ENCODE measurements at places on chromosomes 16 and 17. TPM values are rescaled to one million over a fixed set of nuclear protein-coding genes. Genes with fewer than 3 reads are reported as not detected.

DNA sequence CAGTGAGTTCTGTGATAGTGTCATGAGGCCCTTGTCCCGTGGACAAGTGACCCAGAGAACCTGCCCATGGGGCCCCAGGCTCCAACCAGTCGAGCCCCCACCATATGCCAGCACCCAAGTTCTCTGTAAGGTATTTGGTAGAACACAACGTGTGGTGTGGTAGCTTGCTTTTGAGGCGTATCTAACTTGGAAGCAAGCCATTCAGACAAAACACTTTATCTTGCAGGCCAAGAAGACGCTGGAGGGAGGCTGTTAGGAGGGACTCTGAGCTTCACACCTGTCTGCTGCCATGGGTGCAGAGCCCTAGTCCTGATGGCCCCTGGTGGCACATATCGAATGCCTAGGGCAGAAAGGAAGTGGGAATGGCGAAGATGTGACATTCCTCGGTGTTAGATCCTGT lies 1.6 kb downstream of the NDUFAF8 start:
- H3K36me3 ChIP-seq, result no peaks in the 10 kb centered on the region
- H3K4me3 ChIP-seq, result no peak overlapping the region
- H3K4me1 ChIP-seq, result no peaks in the 10 kb centered on the region
- no peak overlapping the region for H3K27ac ChIP-seq

- DNase-seq, result no peak
- H3K27me3 ChIP-seq, result no peaks in the 10 kb centered on the region
- H3K36me3 ChIP-seq, result no peaks in the 10 kb centered on the region
- H3K27ac ChIP-seq, result no peak overlapping the region
- H3K4me1 ChIP-seq, result no peaks in the 10 kb centered on the region
Observed at GRCh38 chr16:57834936-57835335, 32.6 kb upstream of the KIFC3 start.

GRCh38 chr16:27686926-27687325 lies 137.0 kb downstream of the KATNIP start:
- peaks cover 1% of the 10 kb centered on the region for H3K36me3 ChIP-seq
- H3K27ac ChIP-seq, result no peak overlapping the region
- H3K4me1 ChIP-seq, result no peaks in the 10 kb centered on the region
- no peaks in the 10 kb centered on the region for H3K27me3 ChIP-seq

GRCh38 chr16:72560617-72561016 lies 388.7 kb upstream of the PMFBP1 start:
- no peaks in the 10 kb centered on the region for H3K4me1 ChIP-seq
- DNase-seq, result no peak
- no peak overlapping the region for H3K4me3 ChIP-seq
- no peaks in the 10 kb centered on the region for H3K36me3 ChIP-seq
- no peak overlapping the region for H3K27ac ChIP-seq

- H3K36me3 ChIP-seq, result no peaks in the 10 kb centered on the region
- no peak overlapping the region for H3K27ac ChIP-seq
- DNase-seq, result no peak
Observed at GRCh38 chr17:17391668-17392370, 85.0 kb upstream of the MED9 start.

- no peak overlapping the region for H3K4me3 ChIP-seq
- H3K36me3 ChIP-seq, result no peaks in the 10 kb centered on the region
- no peak overlapping the region for H3K27ac ChIP-seq
- H3K27me3 ChIP-seq, result no peaks in the 10 kb centered on the region
- no peak for DNase-seq
Observed at GRCh38 chr16:2955438-2955778, 8.7 kb upstream of the KREMEN2 start.

- H3K4me3 ChIP-seq, result no peak overlapping the region
- no peak overlapping the region for H3K27ac ChIP-seq
- no peak for DNase-seq
- H3K4me1 ChIP-seq, result no peaks in the 10 kb centered on the region
- no peaks in the 10 kb centered on the region for H3K27me3 ChIP-seq
- no peaks in the 10 kb centered on the region for H3K36me3 ChIP-seq
Observed at GRCh38 chr16:81018496-81018895, 11.5 kb downstream of the CENPN start.

- H3K27ac ChIP-seq, result no peak overlapping the region
- no peak for DNase-seq
- no peaks in the 10 kb centered on the region for H3K27me3 ChIP-seq
- H3K36me3 ChIP-seq, result no peaks in the 10 kb centered on the region
Observed at GRCh38 chr16:81029930-81030604, 5.6 kb upstream of the ATMIN start.

SOX8 gene
- total RNA-seq, result 2.2 TPM

SCN4A gene
- total RNA-seq, result 3.2 TPM

JMJD6 gene
- total RNA-seq, result 36.5 TPM

KRTAP1-5 gene
- not detected for total RNA-seq

TEKT3 gene
- 1.9 TPM for total RNA-seq
